ENCODE measurements at places on chromosomes 2 and 18.

DNA sequence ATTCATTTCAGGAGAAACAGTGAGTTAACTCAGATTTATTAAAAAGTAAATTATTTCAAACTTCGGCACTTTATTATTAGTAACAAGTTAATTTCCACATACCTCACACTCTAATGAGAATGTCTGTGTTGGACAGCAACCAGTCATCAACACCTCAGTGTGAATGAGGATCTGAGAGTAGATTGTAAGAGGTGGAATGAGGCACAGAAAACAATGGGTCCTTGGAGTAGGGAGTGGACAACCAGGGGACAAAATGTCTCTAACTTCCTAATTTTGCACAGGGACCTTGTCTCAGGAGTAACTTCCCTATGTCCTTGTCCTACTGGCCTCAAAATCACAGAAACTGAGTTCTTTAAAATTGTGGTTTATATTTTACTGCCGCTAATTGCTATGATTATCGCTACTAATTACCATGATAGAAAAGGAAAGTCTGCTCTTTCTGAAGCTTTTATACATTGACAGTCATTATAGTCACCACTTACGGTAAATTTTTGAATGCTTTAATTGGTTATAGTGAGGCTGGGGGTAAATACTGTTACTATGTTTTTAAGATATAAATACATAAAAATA is 82.2 kb upstream of the LRPPRC start:
- DNase-seq, result no peak

- DNase-seq, result peak; percentile 8
Measured at GRCh38 chr18:11761553-11761952, 72.5 kb downstream of the GNAL start.

GRCh38 chr2:10538224-10538894 is 90.2 kb upstream of the ODC1 start:
- no peak for DNase-seq

GRCh38 chr2:95058466-95058988 is 33.0 kb downstream of the MAL start:
- no peak for DNase-seq

- DNase-seq, result no peak
Measured at GRCh38 chr2:99377879-99378278, 40.7 kb downstream of the EIF5B start.

GRCh38 chr2:233338812-233339368 is 15.4 kb upstream of the DGKD start:
- DNase-seq, result no peak

GRCh38 chr2:238925816-238926521 is 78.1 kb downstream of the TWIST2 start:
- no peak for DNase-seq

DNA sequence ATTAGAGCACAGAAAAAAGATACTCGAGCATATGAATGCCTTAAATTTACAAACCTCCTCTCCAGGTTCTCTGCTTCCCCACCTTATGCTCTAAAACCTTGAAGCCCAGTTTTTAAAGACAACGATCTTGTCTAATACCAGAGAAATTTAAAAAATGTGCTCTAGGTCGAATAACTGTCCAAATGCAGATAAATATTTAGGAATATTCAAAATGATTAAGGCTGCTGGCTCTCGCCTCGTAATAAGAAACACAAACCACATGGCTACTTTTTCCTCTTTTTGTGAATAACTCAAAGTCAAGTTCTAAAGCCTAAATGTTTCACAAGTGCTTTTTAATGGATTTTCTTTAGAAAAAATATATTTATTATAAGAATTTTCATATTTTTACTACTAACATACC is 101.3 kb downstream of the SATB2 start:
- no peak for DNase-seq

- peak; percentile 53 for DNase-seq
Measured at GRCh38 chr18:76686737-76687231, 135.6 kb upstream of the ZNF236 start.

GRCh38 chr2:103402944-103403343 is 641.1 kb downstream of the TMEM182 start:
- no peak for DNase-seq

- DNase-seq, result no peak
Measured at GRCh38 chr2:10405448-10405847, 42.7 kb downstream of the ODC1 start.

DNA sequence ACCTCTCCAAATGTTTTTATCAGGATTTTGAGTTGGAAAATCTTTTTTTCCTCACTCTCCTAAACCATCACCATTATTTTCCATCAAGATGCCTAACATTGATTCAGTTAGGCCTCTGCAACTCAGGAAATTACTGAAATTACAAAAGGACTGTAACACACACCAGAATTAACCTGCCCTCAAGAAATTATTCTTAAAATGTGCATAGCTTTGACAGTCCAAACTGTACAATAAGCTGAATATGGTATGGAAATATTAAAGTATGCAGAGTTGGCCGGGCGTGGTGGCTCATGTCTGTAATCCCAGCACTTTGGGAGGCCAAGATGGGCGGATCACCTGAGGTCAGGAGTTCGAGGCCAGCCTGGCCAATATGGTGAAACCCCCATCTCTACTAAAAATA is 50.2 kb upstream of the PHLPP1 start:
- no peak for DNase-seq

GRCh38 chr2:98637401-98638147 is 29.2 kb downstream of the UNC50 start:
- peak; percentile 28 for DNase-seq

DNA sequence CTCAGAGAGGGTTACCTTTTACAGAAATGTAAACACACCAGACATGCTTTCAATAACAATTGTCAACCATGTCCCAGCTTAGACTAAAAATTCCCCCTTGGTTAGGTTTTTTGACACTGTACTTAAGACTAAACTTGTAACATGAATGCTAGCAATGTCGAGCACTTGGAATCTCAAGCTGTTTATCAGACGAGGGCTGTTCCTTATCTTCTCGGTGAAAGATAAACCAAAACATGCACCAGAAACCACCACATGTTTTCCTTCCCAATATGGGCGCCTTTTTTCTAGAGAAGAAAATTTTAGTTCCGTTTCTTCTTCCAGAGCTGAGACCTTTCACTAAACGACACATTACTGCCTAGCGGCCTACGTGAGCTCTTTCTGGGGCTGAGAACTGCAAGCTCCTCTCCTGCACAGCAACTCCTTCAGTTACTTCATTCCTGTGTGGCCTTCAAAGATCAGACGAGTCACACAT is 42.4 kb upstream of the ACKR3 start:
- DNase-seq, result no peak

GRCh38 chr2:161139098-161139987 is 20.9 kb upstream of the TANK start:
- no peak for DNase-seq

DNA sequence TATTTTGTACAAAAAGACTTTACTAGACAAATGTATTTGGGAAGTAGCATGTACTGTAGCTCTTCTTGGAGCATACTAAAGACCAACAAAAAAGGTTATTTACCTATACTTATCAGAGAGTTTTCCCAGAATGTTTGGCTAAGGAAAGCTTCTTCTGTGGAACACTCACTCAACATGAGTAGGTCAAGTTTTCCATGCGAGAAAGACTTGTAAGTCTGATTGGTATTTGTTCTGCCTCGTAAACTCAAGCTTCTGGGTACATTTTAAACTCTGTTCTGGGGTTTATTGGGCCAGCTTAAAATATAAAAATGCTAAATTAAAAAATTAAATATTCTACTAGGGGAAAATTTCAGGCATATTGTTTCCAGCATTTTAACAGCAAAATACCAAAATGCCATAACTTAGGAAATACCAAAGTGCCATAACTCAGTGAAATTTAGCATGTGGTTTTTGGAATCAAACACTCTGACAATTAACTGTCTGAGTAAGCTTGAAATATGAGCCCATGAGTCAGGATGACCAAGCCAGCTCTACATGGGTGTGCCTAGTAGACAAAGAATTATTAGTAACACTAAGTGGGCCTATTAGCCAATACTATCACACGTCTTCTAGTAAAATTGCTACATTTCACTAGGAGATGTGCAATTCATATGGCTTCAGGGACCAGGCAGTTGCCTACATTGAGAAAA is 47.3 kb upstream of the SERPINE2 start:
- DNase-seq, result no peak

GRCh38 chr2:238305092-238305862 is 15.0 kb upstream of the TRAF3IP1 start:
- DNase-seq, result no peak

- no peak for DNase-seq
Measured at GRCh38 chr2:169709981-169710380, 15.7 kb downstream of the PHOSPHO2 start.

GRCh38 chr2:134973241-134974138 is 54.9 kb downstream of the CCNT2 start:
- DNase-seq, result peak; percentile 20

- DNase-seq, result no peak
Measured at GRCh38 chr2:32591669-32592463, 36.0 kb upstream of the TTC27 start.

DNA sequence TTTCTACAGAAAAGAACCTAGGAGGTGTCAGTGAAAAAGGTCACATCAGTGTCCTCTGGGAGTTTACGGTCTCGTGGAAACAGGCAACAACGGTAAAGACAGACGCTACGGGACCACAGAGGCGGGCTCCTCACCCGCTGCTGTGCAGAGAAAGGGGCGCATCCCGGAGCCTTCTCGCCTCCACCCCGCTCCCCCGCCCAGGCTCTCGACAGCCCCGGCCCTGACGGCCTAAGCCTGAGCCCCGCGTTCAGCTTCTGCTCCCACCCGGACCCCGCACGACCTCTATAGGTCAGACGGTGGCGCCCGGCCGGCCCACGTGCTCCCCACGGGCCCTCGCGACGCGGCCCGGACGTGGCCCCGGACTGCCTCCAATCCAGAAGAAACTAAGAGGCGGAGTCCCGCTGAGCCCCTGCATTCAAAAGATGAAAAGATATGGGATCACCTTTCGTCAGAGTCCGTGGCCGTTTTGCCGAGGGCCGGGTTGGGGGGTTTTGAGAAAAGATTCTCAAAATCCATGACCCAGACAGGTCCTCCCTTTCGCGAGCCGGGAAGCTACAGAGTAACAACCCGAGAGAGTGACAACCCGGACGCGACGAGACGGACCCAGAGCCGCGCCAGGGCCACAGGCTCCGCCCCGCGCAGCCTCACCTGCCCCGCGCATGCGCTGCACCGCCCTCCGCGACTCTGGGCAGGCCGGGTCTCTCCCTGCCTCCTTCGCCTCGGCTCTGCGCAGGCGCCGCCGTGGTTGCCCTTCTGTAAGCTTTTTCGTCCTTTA is at the start of gene ZC3H8:
ZC3H8 (minus strand) TSS at position 577 of the 775 bp plus-strand sequence; CDS start at position 516, 61 bp downstream.
- peak; percentile 100 for DNase-seq

DNA sequence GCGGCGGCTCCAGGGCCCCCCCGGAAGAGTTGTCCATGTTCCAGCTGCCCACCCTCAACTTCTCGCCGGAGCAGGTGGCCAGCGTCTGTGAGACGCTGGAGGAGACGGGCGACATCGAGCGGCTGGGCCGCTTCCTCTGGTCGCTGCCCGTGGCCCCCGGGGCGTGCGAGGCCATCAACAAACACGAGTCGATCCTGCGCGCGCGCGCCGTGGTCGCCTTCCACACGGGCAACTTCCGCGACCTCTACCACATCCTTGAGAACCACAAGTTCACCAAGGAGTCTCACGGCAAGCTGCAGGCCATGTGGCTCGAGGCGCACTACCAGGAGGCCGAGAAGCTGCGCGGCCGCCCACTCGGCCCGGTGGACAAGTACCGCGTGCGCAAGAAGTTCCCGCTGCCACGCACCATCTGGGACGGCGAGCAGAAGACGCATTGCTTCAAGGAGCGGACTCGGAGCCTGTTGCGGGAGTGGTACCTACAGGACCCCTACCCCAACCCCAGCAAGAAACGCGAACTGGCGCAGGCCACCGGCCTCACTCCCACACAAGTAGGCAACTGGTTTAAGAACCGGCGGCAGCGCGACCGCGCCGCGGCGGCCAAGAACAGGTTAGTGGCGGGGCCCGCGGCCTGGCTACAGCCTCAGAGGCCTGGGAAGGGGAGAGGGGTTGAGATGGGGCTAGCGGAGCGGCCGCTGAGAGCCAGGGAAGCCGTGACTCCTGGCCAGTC is 965 bp downstream of the SIX3 start:
- DNase-seq, result no peak

DNA sequence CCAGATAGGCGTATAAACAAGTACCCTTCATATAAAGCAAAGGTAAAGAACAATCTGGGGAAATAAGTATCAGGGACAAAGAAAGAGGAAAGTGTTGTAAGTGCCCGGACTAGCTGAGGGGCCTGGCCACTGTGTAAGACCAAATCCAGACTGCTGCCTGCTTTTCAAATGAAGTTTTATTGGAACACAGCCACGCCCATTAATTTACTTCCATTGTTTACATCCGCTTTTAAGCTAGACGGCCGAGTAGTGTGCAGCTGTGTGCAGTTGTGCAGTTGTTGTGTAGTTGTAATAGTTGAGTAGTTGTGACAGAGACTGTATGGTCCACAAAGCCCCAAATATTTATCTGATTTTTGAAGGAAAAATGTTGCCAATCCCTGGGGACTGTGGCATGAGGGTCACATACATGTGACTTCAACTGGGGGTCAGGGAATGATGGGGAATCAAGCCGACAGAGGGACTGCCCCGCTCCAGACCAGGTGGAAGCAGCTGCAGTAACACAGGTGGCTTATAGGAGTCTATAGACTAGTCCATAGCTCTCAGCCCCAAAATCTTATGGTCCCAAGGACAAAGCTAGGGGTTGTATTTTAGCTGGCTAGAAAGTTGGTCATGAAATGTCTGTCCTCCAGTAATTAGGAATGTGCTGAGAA is 30.0 kb downstream of the FHL2 start:
- no peak for DNase-seq

- no peak for DNase-seq
Measured at GRCh38 chr2:234483568-234484251, 13.2 kb downstream of the ARL4C start.

- no peak for DNase-seq
Measured at GRCh38 chr2:68918497-68918896, 34.2 kb downstream of the GKN2 start.

DNA sequence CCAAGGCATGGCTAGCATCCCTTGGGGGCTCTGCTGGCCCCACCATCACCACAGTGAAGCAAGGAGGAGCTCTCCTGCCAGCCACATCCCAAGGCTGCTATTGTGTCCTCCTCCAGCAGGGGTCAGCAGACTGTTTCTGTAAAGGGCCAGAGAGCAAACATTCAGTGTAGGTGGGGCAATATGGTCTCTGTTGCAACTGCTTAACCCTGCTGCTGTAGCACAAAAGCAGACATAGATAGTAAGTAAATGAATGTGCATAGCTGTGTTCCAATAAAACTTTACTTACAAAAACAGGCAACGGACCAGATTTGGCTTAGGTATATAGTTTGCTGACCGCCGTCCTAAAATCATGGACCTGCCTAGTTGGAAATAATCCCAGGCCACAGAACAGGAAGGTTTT is 36.4 kb upstream of the ZBTB7C start:
- DNase-seq, result peak; percentile 62

Data from GM10248 (cell line).